Type B pancreatic cell (in vitro differentiated cells): ENCODE measurements at places on chromosomes 12 and 14.

- no peak overlapping the region for H3K4me3 ChIP-seq
- H3K27ac ChIP-seq, result no peak overlapping the region
- peaks cover 3% of the 10 kb centered on the region for H3K36me3 ChIP-seq
- peaks cover 4% of the 10 kb centered on the region for H3K4me1 ChIP-seq
- H3K27me3 ChIP-seq, result peaks cover 3% of the 10 kb centered on the region
These were observed 101.9 kb upstream of the EEA1 start for GRCh38 chr12:93031028-93031427.

GRCh38 chr14:72839753-72840607 lies 53.9 kb downstream of the DPF3 start:
- H3K4me1 ChIP-seq, result no peaks in the 10 kb centered on the region
- no peaks in the 10 kb centered on the region for H3K27me3 ChIP-seq
- H3K36me3 ChIP-seq, result no peaks in the 10 kb centered on the region
- no peak for DNase-seq
- no peak overlapping the region for H3K4me3 ChIP-seq

DNA sequence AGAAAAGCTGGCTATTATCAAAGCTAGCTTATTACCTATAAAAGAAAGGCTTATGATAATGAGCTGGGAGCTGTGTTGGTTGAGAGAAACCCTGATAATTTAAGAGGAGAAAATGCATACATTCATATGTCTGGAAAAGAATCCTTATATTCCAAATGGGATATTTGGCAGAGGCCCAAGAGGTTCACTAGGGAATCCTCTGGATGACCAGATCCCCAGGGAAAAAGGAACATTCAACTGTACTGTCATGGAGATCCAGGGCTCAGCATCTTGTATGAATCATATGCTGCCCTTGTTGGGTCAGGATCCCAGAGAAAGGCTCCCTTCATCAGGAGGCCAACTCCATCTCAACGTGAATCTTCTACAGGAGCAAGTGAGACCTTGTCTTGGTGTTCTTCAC lies 16.6 kb upstream of the FBXO34 start:
- peaks cover 16% of the 10 kb centered on the region for H3K27me3 ChIP-seq
- H3K27ac ChIP-seq, result no peak overlapping the region
- DNase-seq, result no peak
- no peaks in the 10 kb centered on the region for H3K36me3 ChIP-seq

DNA sequence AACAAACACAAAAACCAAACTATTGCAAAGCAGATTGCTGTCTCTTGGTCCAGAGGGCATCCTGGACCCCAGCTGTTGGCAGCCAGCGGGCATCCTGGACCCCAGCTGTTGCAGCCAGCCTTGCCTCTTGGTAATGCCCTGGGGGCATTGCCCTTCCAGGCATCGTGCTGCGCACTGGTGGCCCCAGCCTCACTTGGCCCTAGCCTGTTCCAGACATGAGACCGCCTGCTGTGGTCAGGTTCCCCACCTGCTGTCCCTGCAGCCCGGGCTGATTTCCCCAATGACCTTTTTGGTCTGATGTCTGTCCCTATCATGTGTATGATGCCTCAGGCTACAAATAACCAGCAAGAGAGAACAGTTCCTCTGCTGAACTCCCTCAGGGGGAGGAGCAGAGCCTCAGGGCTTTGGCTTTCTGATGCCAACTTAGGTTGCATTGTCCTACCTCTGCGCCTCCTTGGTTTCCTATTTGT lies 20.8 kb downstream of the MLXIP start:
- H3K4me3 ChIP-seq, result no peak overlapping the region
- peaks cover 7% of the 10 kb centered on the region for H3K36me3 ChIP-seq
- H3K4me1 ChIP-seq, result peaks cover 37% of the 10 kb centered on the region
- no peak for DNase-seq
- no peak overlapping the region for H3K27ac ChIP-seq

GRCh38 chr12:121613462-121613861 lies 12.9 kb upstream of the ORAI1 start:
- H3K4me1 ChIP-seq, result peaks cover 18% of the 10 kb centered on the region
- H3K36me3 ChIP-seq, result no peaks in the 10 kb centered on the region
- no peaks in the 10 kb centered on the region for H3K27me3 ChIP-seq
- DNase-seq, result no peak
